Urothelium cell line (cell line): ENCODE measurements at places on chromosomes 4 and X.

- no peak for DNase-seq
Observed at GRCh38 chr4:109861271-109861670, 13.4 kb downstream of the LRIT3 start.

DNA sequence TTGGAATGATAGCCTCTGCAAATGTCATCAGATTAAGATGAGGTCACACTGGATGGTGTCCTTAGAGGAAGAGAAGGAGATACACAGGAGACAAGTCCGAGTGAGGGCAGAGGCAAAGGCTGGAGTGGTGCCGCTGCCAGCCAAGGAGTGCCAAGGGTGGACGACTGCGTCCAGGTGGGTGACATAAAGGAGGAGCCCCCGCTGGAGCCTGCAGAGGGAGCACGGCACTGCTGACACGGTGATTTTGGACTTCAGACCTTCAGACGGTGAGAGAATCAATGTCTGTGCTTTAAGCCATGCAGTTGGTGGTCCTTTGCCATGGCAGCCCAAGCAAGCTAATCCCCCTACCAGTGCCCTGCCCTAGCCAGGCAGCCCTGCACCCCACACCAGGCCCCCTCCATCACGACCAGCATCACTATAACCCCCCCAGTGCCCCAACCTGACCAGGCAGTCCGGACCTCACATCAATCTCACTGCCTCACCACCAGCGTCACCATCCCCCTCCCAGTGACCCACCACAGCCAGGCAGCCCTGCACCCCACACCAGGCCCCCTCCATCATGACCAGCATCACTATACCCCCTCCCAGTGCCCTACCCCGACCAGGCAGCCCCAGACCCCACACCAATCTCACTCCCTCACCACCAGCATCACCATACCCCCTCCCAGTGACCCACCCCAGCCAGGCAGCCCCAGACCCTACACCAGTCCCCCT lies 130.0 kb downstream of the HMX1 start:
- no peak for DNase-seq

GRCh38 chr4:168881781-168882420 lies 128.2 kb downstream of the CBR4 start:
- DNase-seq = no peak

DNA sequence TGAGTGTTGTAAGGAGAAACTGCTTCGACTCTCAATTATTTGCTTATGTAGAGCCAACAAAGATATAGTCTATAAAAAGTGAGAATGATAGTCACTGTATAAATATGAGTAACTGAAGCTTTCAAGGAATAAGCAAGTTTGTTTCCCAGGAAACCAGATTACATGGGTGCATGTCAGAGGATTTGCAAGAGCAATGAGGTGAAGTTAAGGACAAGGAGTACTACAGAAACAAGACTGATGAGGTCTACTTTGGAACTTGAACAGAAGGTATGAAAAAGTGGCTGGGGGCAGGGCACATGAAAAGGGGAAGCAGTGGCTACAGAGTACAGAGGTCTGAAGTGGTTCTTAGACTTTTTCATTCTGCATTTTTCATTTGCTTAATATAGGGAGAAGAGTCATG lies 321.0 kb upstream of the CXXC4 start:
- no peak for DNase-seq

DNA sequence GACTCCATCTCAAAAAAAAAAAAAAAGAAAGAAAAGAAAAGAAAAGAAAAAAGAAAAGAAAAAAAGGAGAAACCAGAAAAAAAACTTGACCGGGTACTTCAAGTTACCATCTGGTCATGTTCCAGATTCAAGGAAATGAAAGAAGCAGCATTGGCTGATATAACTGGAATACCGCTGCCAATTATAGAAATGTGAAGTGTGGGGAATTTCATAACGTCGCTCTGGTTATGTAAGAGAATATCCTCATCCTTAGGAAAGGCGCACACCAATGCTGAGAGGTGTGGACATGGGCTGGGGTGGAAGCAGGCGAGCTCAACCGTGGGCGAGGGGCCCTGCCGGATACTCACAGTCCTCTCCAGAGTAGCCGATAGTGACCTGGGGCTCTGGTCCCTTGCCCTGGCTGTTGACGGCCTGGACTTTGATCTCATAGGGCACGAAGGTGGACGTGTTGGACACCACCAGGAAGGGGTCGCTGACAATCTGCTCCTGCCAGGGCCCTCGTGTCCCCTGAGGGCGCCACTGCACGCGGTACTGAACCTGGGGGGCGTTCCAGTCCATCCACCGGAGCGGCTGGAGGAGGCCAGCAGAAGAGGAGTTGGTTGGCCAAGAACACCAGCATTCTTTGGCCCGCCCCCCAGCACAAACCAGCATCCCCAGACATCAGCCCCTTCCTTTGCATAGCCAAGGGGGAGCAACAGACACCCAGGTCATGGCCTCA lies 19.5 kb downstream of the L1CAM start:
- no peak for DNase-seq

DNA sequence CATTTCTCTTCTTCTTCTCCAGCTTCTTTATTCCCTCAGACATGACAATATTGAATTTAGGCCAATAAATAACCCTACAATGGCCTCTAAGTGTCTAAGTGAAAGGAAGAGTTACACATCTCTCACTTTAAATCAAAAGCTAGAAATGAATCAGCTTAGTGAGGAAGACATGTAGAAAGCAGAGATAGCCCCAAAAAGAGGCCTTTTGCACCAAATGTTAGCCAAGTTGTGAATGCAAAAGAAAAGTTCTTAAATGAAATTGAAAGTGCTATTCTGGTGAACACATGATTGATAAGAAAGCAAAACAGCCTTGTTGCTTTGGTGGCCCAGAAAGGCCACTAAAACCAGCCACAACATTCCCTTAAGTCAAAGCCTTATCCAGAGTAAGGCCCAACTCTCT lies 146.2 kb upstream of the HHIP start:
- no peak for DNase-seq

DNA sequence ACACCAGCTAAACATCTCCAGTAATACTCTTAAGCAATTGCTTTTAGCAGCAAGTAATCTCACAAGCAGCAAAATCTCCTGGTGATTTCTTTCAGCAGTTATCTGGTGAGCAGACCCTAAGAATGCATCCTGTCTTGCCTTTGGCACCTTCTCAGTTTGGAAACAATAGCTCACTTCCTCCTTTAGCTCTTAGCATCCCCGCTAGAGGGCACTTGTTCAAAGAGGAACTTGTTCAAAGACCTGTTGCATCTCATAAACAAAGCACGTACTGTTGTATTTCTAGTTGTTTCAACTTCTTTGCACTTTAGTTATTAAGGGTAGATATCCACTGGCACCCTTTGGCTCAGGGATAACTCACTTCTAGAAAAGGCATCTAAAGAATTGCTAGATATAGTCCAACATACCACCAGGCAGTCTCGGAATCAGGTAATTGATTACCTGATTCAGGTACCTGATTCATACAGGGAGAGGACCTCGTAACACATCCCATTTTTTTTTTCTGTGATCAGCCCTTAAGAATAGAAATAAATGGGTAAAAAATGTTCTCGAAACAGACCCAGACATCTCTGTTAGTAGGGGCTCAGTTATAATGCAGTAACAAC lies 81.9 kb upstream of the QRFPR start:
- peak; percentile 63 for DNase-seq

DNA sequence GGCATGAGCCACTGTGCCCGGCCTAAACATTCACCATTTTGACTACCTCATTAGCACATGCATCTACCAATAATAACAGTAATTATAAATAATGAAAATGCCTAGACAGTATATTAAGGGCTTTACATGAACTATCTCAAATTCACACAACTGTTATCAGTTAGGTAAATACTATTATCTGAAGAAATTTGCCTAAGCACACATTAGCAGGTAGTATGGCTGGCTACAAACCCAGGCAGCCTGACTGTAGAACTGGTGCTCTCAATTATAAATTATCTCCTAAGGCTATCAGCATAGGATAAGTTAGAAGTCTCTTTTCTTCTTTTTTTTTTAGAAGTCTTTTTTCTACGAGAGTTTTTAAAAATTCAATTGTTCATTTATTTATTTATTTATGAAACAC lies 14.1 kb upstream of the CXorf38 start:
- no peak for DNase-seq
